ENCODE measurements at places on chromosomes 2 and 18.
A peak's percentile ranks its signal among the peaks of the same experiment; 100 is the strongest.

DNA sequence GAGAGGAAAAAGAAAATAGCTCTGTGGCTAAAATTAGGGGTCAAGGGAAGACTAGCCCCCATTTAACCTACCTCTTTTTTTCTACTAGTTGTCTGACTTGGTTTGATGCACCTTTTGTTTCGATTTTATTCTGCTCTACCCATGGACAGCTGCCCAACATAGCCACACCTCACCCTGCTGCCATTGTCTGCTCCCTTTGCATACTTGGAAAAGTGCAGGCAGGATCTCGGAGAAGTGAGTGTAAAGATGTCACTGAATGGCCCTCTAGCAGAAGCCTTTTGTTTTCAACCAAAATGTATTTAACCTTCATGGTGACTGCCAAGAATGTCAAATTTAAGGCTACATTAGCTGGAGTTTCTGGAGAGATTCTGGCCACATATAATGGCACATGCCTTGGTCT lies 62.9 kb downstream of the SETBP1 start:
- DNase-seq, result no peak

DNA sequence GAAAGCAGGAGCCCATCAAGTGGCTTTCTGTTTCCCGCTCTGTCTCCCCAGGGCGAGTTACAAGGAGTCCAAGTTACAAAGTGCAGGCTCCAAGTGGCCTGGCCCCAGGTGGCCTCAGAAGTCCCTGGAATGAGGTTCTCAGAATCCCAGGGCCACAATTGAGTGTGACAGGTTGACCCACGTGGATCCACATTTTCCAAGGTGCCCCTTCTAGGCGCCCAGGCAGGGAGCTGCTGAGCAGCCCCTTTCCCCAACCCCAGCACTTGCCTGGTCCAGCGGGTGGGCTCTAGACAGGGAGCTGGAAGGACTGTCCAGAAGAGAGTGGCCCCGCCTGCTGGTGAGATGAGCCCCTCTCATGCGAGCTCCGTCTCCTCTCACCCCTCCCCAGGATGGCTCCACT lies 253.4 kb downstream of the CYP26B1 start:
- no peak for DNase-seq

DNA sequence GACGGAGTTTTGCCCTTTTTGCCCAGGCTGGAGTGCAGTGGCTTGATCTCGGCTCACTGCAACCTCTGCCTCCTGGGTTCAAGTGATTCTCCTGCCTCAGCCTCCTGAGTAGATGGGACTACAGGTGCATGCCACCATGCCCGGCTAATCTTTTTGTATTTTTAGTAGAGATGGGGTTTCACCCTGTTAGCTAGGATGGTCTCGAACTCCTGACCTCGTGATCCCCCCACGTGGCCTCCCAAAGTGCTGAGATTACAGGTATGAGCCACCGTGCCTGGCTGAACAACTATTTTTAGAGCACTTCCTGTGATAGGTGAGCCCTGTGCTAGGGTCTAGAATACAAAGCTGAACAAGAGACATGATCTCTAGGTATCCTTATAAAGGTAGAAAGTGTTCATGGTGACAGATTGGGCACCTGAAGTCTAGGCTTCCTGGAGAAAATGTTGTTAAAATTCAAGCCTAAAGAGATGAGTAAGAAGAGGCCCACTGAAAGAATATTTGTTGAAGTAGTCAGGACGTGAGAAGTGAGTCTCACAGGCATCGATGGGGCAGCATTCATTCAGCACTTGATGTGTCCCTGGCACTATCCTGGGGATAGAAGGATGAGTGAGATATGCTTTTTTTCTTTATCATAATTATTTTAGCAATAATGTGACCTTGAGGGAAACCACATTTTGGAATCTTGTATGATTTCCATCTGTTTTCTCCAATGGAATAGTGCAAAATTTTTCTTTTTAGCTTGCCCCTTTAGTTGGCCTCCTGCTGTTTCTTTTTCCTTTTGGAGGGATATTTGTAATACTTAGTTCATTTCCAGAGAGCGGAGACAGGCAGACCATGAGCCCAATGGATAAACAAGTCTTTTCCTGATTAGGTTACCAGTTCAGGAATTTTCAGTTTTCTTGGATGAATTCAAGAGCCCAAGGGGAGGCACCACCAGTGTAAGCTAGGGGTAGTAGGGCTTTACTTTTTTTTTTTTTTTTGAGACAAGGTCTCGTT lies 5.1 kb downstream of the ZNF236 start:
- no peak for DNase-seq

- no peak for DNase-seq
Observed at GRCh38 chr2:196248467-196249094, 77.2 kb upstream of the STK17B start.

DNA sequence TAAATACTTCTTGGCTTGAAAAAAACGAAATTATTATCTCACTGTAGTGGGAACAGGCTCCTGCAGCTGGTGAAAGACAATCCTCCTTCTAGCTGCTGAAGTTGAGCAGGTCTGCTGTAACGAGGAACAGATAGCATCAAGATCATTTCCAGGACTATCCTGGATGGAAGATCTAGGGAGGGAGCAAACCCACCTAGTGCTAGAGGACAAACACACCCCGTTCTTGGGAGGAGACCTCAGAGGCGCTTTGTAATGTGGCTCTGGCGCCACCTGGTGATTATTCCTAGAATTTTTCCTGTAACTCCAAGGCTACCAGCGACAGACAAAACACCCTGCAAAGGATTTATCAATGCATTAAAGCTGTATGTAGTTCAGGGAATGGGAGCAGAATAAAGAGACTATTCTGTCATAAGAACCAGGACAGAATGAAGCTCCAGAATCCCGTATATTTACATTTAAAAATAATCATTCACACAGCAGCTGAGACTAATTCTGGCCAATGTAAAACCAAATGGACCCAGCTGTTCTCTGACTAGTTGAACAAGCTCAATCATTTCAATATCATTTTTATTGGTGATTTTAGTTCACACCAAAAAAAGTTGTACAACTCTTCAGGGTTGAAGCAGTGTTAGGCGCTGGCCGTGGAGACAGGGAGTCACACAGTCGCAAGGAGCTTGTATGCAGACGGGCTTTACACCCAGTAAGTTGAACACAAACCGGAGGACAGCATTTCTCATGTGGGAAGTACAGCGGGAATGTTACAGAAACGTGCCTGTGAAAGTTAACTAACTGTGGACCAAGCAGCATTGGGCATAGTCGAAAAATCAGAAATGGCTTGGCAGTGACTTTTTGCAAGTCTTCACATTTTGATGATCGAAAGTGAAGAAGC lies 290.3 kb downstream of the TRIB2 start:
- peak; percentile 74 for DNase-seq

- no peak for DNase-seq
Observed at GRCh38 chr18:58235001-58235436, 191.0 kb downstream of the NEDD4L start.

DNA sequence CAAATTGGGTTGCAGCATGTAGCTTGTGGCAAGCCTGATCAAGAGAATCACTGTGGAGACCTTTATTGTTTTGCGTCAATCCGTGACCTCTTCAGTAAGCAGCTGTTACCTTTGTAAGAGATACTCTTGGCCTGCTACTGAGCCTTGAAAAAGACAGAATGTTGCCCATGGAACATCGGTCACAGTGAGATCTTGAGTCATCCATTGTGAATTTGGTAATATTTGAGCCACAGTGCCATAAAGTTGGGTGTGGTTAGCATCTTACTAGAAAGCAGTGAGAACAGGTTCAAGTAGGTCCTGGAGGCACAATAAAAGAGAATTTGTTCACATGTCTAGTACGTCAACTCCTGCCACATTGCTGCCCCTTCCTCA lies 12.7 kb upstream of the EFR3B start:
- DNase-seq, result no peak
